ENCODE measurements at places on chromosomes 2 and 18. TPM values are rescaled to one million over a fixed set of nuclear protein-coding genes. Genes with fewer than 3 reads are reported as not detected.

- no peak overlapping the region for H3K27ac ChIP-seq
- H3K36me3 ChIP-seq, result no peaks in the 10 kb centered on the region
- H3K27me3 ChIP-seq, result no peaks in the 10 kb centered on the region
- peaks cover 15% of the 10 kb centered on the region for H3K4me1 ChIP-seq
- peak overlapping the region; percentile 36 for H3K4me3 ChIP-seq
Measured at GRCh38 chr2:229268626-229269025, 2.5 kb downstream of the PID1 start.

DNA sequence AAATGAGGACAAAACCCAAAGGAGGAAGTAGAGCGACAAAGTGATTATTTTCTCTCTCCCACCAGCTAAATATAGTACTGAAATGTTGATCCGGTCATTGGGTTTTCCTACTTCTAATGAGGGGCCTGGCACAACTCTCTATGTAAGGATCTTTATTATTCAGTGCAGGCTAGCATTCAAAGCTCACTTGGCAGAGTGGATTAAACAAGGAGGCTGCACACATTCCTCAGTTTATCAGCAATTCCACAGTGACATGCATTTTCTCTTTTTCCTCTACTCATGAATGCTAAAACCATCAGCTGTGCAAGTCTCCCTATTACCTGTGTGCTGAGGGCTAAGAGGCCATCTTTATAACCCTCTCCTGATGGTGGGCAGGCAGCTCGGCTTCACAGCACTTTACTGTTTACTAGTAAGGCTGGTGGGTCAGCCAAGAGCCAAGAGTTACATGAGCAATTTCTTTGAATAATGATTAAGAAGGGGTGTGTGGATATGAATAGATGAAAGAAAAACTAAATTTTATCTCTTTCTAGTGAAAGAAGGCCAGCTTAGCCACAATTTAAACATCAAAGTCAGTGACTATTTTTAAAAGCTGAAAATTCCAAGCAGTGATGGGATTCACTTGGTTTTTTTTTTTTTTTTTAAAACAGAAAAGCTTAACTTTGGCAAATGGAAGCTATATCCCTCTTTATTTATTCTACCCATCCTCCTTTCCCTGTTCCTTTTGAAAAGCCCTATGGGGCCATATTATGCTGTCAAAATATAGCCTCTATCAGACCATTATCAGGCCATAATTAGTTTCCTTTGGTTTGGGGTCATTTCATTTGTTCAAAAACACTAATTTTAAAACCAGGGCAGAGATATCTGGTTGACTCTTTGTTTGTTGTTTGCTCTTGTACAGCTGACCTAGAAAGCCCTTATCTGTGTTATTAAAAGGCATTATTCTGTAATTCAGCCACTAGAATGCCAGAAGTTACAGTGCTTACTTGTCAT lies 111.0 kb downstream of the RBM43 start:
- no peaks in the 10 kb centered on the region for H3K36me3 ChIP-seq
- H3K4me1 ChIP-seq, result no peaks in the 10 kb centered on the region
- no peak for DNase-seq
- H3K4me3 ChIP-seq, result no peak overlapping the region

- H3K4me3 ChIP-seq, result no peak overlapping the region
- DNase-seq, result no peak
- no peaks in the 10 kb centered on the region for H3K4me1 ChIP-seq
- no peaks in the 10 kb centered on the region for H3K36me3 ChIP-seq
- no peak overlapping the region for H3K27ac ChIP-seq
- no peaks in the 10 kb centered on the region for H3K27me3 ChIP-seq
Measured at GRCh38 chr18:39494211-39494896, 1928.8 kb upstream of the CELF4 start.

GRCh38 chr2:150900913-150901312 lies 360.8 kb downstream of the RBM43 start:
- H3K27ac ChIP-seq, result no peak overlapping the region
- no peaks in the 10 kb centered on the region for H3K36me3 ChIP-seq
- no peaks in the 10 kb centered on the region for H3K27me3 ChIP-seq
- DNase-seq, result no peak

DNA sequence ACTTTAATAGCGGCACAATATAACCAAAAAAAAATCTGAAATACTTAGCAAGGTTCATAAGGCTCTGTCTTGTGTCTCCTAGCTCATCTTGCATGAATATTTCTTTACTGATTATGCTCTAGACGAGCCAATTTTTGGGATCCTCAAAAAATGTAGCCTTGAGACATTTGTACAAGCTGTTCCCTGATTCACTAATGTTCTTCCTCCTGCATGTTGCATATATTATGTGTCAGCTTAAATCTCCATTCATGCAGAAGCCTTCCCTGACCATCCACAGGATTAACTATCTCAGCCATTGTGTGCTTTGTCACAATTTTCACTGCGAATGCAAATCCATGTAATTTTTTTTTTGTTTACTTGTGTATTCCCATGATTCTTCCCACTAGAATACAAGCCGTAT lies 594.0 kb upstream of the VRK2 start:
- no peak overlapping the region for H3K27ac ChIP-seq
- H3K4me3 ChIP-seq, result no peak overlapping the region
- no peaks in the 10 kb centered on the region for H3K36me3 ChIP-seq
- H3K4me1 ChIP-seq, result no peaks in the 10 kb centered on the region
- H3K27me3 ChIP-seq, result no peaks in the 10 kb centered on the region
- no peak for DNase-seq

DNA sequence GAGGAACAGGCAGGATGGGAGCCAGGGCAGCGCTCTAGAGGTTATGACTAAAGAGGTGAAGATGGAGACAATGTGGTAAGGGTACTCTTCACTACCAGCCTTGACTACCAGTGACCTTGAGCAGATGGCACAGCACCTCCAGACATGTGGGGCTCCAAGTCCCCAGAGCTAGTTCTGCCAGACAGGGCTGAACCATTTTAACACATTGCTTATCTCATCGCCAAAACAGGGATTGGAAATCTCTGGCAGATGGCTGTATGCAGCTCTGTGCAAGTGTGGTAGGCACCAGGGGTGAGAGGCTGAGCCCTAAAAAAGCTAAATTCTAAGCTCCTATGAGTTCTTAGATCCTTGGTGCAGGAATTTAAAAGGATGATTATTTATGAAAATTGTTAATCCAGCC lies 41.3 kb downstream of the FSHR start:
- peaks cover 1% of the 10 kb centered on the region for H3K27me3 ChIP-seq

DNA sequence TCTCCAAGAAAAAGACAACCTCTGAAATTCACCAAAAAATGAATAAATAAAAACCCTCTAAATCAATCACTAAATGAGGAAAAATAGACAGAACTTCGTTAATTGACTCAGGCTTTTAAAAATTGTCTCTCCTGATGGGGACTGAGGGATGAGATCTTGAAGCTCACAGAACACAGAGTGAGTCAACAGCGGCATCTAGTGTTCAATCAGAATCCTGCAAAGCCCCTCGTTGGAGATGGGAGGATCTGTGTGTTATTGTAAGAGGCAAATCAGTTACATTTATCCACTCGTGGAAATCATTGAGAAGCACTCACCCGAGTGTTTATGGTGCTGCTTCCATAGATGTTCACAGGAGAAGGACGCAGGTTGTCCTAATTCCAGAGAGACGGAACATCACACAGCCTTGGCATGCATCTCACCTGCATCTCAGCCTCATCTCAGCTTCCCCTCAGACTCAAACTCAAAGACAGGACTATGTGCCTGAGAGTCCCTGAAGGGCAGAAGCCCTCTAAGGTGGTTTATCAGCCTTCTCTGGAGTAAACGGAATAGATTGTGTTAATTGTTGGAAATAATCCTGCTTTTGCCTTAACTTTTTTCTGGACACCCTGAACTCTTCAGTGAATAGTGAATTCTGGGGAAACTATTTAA lies 82.0 kb downstream of the MREG start:
- DNase-seq, result no peak
- H3K4me3 ChIP-seq, result peak overlapping the region; percentile 30
- no peaks in the 10 kb centered on the region for H3K36me3 ChIP-seq
- H3K27ac ChIP-seq, result no peak overlapping the region

- H3K4me1 ChIP-seq, result no peaks in the 10 kb centered on the region
- H3K4me3 ChIP-seq, result no peak overlapping the region
- no peaks in the 10 kb centered on the region for H3K27me3 ChIP-seq
- DNase-seq, result no peak
- H3K27ac ChIP-seq, result no peak overlapping the region
- H3K36me3 ChIP-seq, result no peaks in the 10 kb centered on the region
Measured at GRCh38 chr2:172472446-172473033, 45.2 kb downstream of the ITGA6 start.

GRCh38 chr2:69344305-69344704 lies 42.7 kb downstream of the GFPT1 start:
- H3K4me3 ChIP-seq, result no peak overlapping the region
- no peak for DNase-seq
- H3K36me3 ChIP-seq, result peaks cover 15% of the 10 kb centered on the region
- H3K4me1 ChIP-seq, result no peaks in the 10 kb centered on the region
- H3K27me3 ChIP-seq, result no peaks in the 10 kb centered on the region
- no peak overlapping the region for H3K27ac ChIP-seq

- no peaks in the 10 kb centered on the region for H3K4me1 ChIP-seq
- H3K27me3 ChIP-seq, result no peaks in the 10 kb centered on the region
- no peak for DNase-seq
- H3K27ac ChIP-seq, result peak overlapping the region; percentile 60
Measured at GRCh38 chr18:12408247-12408869, 629 bp downstream of the PRELID3A start.

DNA sequence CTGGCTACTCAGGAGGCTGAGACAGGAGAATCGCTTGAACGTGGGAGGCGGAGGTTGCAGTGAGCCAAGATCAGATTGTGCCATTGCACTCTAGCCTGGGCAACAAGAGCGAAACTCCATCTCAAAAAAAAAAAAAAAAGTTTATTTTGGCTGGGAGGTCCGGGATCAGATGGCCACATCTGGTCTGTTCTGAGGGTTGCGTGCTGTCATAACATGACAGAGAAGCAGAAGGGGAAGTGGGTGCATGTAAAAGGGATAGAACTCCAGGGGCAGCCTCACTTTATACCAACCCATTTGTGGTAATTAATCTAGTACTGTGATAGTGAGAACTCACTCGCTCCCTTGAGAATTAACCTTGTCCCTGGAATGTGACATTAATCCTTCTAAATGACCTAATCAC lies 101.2 kb downstream of the PTPN4 start:
- H3K36me3 ChIP-seq, result no peaks in the 10 kb centered on the region
- no peaks in the 10 kb centered on the region for H3K4me1 ChIP-seq
- no peaks in the 10 kb centered on the region for H3K27me3 ChIP-seq
- H3K27ac ChIP-seq, result no peak overlapping the region

GRCh38 chr2:37215250-37215649 lies 16.1 kb downstream of the CEBPZ start:
- no peaks in the 10 kb centered on the region for H3K27me3 ChIP-seq
- H3K4me1 ChIP-seq, result no peaks in the 10 kb centered on the region
- H3K36me3 ChIP-seq, result peaks cover 7% of the 10 kb centered on the region
- H3K4me3 ChIP-seq, result no peak overlapping the region
- no peak overlapping the region for H3K27ac ChIP-seq

- peaks cover 10% of the 10 kb centered on the region for H3K4me1 ChIP-seq
- no peak for DNase-seq
- H3K36me3 ChIP-seq, result no peaks in the 10 kb centered on the region
- no peaks in the 10 kb centered on the region for H3K27me3 ChIP-seq
- no peak overlapping the region for H3K4me3 ChIP-seq
- no peak overlapping the region for H3K27ac ChIP-seq
Measured at GRCh38 chr2:39537150-39537549, 100.1 kb upstream of the MAP4K3 start.

GRCh38 chr18:10377956-10378355 lies 76.5 kb upstream of the APCDD1 start:
- DNase-seq, result no peak
- H3K27me3 ChIP-seq, result no peaks in the 10 kb centered on the region
- H3K4me1 ChIP-seq, result no peaks in the 10 kb centered on the region
- H3K27ac ChIP-seq, result no peak overlapping the region
- H3K36me3 ChIP-seq, result no peaks in the 10 kb centered on the region
- no peak overlapping the region for H3K4me3 ChIP-seq

- peak overlapping the region; percentile 55 for H3K4me3 ChIP-seq
- H3K4me1 ChIP-seq, result no peaks in the 10 kb centered on the region
- DNase-seq, result no peak
- H3K27ac ChIP-seq, result no peak overlapping the region
- no peaks in the 10 kb centered on the region for H3K27me3 ChIP-seq
Measured at GRCh38 chr2:196798980-196799379, 503 bp downstream of the GTF3C3 start.

DNA sequence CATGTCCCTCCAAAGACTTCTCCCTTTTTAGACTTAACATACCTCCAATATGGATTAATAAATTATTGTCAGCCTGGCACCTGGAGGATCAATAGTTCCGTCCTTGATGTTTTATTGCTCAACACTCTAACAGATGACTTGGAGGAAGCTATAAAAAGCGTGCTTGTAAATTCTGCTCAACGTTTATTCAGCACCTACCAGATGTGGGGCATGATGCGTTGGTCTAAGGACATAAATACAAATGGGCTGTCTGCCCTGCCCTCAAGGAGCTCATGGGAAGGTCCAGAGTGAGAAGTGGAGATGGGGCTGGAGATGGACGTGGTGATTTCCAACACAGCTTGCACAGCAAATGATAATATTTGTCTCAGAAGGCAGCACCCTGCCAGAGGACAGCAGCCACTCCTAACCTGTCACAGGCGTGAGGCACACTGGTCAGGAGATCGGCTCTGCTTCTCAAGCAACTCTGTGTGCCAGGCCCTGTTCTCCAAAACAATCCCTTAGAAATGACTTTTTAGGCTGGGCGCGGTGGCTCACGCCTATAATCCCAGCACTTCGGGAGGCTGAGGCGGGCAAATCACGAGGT lies 25.5 kb upstream of the ZCCHC2 start:
- H3K4me3 ChIP-seq, result no peak overlapping the region
- H3K36me3 ChIP-seq, result no peaks in the 10 kb centered on the region
- H3K27me3 ChIP-seq, result no peaks in the 10 kb centered on the region

DNA sequence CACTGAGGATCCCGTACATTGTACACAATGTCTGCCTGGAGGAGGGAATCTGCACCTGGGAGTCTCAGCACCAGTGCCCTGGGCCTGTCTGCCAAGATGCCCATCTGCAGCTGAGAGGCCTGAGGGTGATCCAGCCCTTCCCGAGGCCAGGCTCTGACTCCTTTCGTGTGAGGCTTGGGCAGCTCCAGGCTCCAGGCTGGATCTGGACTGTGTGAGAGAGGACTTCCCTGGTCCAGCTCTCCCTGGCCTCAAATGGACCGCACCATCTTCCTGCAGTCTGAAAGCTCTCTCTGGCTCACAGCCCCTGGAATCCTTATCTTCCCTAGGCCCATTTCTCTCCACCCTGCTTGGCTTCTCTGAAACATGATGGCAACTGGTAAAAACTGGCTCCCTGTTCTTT lies 324.6 kb downstream of the DYSF start:
- no peak overlapping the region for H3K4me3 ChIP-seq
- H3K36me3 ChIP-seq, result no peaks in the 10 kb centered on the region
- H3K4me1 ChIP-seq, result no peaks in the 10 kb centered on the region
- DNase-seq, result no peak
- H3K27me3 ChIP-seq, result no peaks in the 10 kb centered on the region

Gene SERPINB4
- total RNA-seq, result not detected

Gene TMEM198
- total RNA-seq, result 2.3 TPM

Gene SPDYA
- 2.8 TPM for total RNA-seq

Gene SCLY
- 15.4 TPM for total RNA-seq

Gene DSG2
- total RNA-seq, result 4.3 TPM

Gene INHBB
- 21.9 TPM for total RNA-seq
